Heart left ventricle (tissue), 16 donors: ENCODE measurements at places on chromosomes 3 and 15. TPM values are rescaled to one million over a fixed set of nuclear protein-coding genes. Genes with fewer than 3 reads are reported as not detected.

ACSBG1 gene
- total RNA-seq: not detected

TEX9 gene
- 0.49 TPM for total RNA-seq

MAPK6 gene
- 15.2 TPM for total RNA-seq

CAPN3 gene
- total RNA-seq: 2.8 TPM

MYZAP gene
- 670 TPM for total RNA-seq

NOX5 gene
- total RNA-seq: 0.08 TPM

MAP3K13 gene
- total RNA-seq: 14.0 TPM

OR5K2 gene
- not detected for total RNA-seq

TMEM207 gene
- not detected for total RNA-seq

CYP19A1 gene
- 0.21 TPM for total RNA-seq

TTC21A gene
- 3.6 TPM for total RNA-seq

NR1I2 gene
- total RNA-seq: 0.15 TPM

ULK3 gene
- 22.6 TPM for total RNA-seq

FETUB gene
- not detected for total RNA-seq

EPHA6 gene
- not detected for total RNA-seq

FOXB1 gene
- not detected for total RNA-seq

ANKRD63 gene
- total RNA-seq: 0.37 TPM

C15orf62 gene
- not detected for total RNA-seq

GPR160 gene
- total RNA-seq: 0.60 TPM

SKIL gene
- total RNA-seq: 29.1 TPM

TGM5 gene
- not detected for total RNA-seq

ARGFX gene
- not detected for total RNA-seq

FRMD4B gene
- 9.8 TPM for total RNA-seq

BUB1B gene
- not detected for total RNA-seq

FANCD2 gene
- 0.97 TPM for total RNA-seq

C2CD4A gene
- total RNA-seq: not detected

FAM98B gene
- 27.8 TPM for total RNA-seq

TLE3 gene
- 9.3 TPM for total RNA-seq

PLCH1 gene
- total RNA-seq: 0.50 TPM

PYGO1 gene
- 8.2 TPM for total RNA-seq

ITGA11 gene
- 8.3 TPM for total RNA-seq

MME gene
- 1.7 TPM for total RNA-seq

CISH gene
- total RNA-seq: 34.9 TPM

ECE2 gene
- total RNA-seq: not detected

CD96 gene
- total RNA-seq: not detected

RETNLB gene
- not detected for total RNA-seq

SMCO1 gene
- 75.5 TPM for total RNA-seq

SLC28A1 gene
- 0.14 TPM for total RNA-seq

CLDN16 gene
- 0.41 TPM for total RNA-seq

GOLGA8A gene
- 8.9 TPM for total RNA-seq

TIMMDC1 gene
- total RNA-seq: 118 TPM

SERINC4 gene
- 0.32 TPM for total RNA-seq

NAALADL2 gene
- 7.7 TPM for total RNA-seq

CLRN1 gene
- total RNA-seq: not detected

TRAT1 gene
- total RNA-seq: 0.57 TPM

AAGAB gene
- 28.0 TPM for total RNA-seq

RNU5B-1 gene
- total RNA-seq: not detected

SELENOK gene
- total RNA-seq: 133 TPM

SLC2A2 gene
- not detected for total RNA-seq

ACTC1 gene
- 12,860 TPM for total RNA-seq

GOLGA8H gene
- 0.69 TPM for total RNA-seq

ACOX2 gene
- 39.3 TPM for total RNA-seq

KLHL6 gene
- total RNA-seq: 1.1 TPM

ARHGEF26 gene
- total RNA-seq: 2.3 TPM

IL17RC gene
- total RNA-seq: 25.1 TPM
